ENCODE measurements at places on chromosomes 5 and 9.

GRCh38 chr5:17384181-17384580 is 113.8 kb upstream of the TAF11L2 start:
- DNase-seq = no peak

- DNase-seq = no peak
Observed at GRCh38 chr5:135076801-135077200, 42.8 kb upstream of the PITX1 start.

DNA sequence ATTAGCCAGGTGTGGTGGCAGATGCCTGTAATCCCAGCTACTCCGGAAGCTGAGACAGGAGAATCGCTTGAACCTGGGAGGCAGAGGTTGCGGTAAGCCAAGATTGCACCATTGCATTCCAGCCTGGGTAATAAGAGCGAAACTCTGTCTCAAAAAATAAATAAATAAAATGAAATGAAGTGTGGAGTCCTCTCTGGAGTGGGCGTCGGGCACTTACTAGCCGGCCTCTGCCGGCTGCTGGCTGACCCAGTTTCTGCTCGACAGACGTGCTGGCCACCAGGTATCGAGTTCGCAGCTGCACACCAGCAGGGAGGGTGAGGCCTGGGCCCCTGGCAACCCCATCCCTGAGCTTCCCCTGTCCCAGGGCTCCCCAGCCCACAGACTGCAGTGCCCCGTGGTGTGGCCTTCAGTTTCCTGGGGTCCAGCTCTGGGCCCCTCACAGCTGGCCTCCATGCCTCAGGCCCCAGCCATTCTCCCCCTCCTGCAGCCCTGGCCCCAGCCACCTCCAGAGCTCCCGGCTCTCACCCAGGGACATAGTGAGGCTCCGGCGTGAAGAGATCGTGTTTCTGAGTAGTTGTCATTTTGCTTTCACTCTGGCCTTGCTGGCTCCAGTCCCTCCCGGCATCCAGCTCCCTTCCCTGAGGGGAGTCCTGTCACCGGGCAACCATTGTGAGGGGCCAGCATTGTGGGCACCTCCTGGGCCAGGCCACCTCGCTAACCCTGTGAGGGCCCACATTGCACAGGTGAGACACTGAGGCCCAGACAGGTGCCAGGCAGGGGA is 3.8 kb upstream of the STPG3 start:
- no peak for DNase-seq

DNA sequence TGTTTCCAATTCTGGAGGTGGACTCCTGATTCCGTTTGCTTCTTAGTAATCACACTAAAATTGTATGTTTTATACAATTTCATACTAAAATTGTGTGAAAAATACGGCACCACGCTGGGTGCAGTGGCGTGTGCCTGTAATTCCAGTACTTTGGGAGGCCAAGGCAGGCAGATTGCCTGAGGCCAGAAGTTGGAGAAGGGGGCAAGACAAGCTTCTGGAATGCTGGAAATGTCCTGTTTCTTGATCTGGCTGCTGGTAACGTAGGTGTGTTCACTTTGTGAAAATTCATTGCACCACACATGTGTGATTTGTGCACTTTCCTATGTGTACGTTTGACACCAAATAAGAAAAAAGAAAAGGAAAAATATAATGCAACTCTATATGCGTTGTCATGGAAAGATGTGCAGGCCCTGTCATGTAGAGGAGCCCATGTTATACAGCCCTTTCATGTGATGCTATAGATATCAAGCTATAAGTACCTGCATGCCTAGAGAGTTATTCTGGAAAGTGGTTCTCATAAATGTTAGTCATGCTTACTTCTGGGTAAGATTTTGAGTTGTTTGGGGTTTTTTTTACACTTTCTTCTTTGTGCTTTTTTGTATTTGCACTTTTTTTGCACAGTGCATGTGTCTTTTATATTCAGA is 119.9 kb downstream of the TMEM174 start:
- no peak for DNase-seq

Data from nucleus accumbens (tissue), 56 donors.